Cardiac fibroblast (primary cell): ENCODE measurements at places on chromosomes 12 and 14.

DNA sequence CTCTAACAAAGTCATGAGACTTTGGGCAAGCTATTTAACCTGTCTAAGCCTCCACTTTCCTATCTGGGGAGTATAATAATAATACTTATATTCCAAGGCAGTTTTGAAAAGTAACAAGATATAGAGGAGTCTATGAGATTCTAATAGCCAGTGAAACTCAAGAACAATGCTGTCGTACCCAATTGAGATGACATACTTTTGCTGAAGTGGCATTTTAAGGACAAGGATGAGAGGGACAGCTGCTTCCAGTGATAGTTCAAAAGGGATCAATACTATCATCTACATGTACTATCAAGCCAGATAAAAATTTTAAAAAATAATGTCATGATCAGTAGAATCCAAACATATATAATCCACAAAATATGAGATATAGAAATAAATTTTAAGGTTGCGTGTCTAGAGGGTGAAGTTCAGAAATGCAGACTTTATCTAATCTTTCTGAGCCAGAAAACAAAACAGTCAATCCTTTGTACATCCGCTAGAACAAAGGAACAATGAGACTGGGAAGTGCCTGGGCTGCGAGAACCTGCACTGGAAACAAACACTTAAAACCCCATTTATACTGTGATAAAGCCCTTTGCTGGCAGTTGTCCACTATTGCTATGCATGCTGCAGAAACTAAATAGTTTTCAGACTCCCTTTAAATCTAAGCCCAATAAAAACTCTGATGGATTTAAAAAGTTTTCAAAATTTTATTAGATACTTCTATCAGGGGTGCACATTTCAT lies 38.6 kb downstream of the PTPRB start:
- DNase-seq, result peak; percentile 38

DNA sequence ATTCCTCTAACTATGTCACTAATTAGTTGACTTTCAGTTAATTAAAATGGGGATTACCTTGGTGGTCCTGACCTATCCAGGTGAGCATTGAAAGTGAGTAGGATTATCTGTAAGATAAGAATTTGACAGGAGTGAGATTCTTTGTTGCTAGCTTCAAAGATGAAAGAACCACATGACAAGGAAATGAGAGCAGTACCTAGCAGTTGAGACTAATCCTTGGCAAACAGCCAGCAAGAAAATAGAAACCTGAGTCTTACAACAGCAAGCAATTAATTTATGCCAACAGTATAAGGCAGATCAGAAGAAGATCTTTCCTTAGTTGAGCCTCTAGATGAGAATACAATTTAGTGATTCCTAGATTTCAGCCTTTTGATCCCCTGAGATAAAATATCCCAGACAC lies 1058.4 kb downstream of the LRFN5 start:
- no peak for DNase-seq

- peak; percentile 1 for DNase-seq
Measured at GRCh38 chr12:129605666-129606065, 298.2 kb downstream of the TMEM132D start.

DNA sequence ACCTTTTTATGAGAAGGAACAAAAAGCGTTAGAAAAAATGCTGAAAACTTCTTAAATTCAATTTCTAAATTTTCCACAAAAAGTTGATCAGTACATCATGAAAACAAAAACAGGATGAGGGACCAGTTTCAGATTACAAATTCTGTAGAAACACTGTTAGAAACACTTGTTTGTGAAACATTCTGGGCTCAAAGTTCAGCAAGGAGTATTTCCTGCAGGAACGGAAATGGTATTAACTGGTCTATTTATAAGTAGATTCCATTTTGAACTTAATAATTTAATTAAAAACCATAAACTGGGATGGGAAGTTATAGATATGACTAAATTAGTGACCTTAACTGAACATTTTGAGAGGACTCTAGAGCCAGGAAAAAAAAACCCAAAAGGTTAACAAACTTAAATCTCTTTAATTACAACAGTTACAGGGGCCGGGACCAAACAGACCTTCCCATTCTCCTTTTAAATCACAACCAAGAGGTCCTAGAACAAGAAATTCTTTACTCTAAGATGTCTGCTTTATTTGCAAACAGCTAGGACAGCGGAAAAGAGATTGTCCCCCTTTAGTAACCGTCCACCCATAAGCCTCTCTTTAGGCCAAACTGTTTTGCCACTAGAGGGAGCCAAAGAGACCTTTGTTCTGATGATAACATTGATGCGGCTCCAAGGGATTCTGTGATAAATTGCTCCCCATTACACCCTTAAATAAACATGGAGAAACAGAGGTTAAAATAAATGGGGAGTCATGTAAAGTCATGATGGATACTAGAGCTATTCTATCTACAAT lies 69.0 kb upstream of the RERGL start:
- DNase-seq, result peak; percentile 63

- DNase-seq, result no peak
Measured at GRCh38 chr12:121934309-121934664, 15.9 kb downstream of the CFAP251 start.

DNA sequence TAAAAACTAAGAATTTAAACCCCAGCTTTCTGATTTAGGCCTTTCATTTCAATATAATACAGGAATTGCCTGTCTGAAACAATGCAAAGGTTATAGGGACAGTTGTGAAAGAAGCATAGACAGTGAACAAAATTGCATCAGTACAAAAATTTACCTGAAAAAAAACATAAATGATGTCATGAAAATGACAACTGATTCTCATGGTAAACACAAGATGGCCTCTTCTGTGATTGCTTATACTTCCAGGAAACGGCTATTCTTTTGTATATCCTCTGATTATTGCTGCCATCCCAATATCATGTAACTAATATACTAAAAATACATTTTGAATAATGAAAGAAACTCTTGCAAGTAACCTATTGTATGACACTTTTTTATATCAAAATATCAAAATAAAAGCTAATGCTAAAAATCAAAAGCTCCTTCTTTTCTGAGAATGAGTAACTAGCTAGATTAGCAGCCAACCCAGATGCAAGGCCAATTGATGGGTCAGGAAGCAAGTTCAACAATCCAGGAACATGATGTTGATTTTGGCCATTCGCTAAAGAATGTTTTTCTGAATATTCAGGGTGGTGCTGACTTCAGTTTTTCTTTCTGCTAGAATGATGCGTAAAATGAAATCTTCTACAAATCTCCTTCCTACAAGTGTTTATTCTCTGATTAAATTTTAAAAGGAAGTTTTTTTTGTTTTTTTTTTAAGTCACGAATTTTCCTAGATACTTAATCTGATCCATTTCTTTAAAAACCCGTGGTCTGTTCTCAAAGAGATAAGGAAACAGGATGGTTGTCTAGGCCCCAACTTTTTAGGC lies 83.6 kb downstream of the ALX1 start:
- peak; percentile 17 for DNase-seq

DNA sequence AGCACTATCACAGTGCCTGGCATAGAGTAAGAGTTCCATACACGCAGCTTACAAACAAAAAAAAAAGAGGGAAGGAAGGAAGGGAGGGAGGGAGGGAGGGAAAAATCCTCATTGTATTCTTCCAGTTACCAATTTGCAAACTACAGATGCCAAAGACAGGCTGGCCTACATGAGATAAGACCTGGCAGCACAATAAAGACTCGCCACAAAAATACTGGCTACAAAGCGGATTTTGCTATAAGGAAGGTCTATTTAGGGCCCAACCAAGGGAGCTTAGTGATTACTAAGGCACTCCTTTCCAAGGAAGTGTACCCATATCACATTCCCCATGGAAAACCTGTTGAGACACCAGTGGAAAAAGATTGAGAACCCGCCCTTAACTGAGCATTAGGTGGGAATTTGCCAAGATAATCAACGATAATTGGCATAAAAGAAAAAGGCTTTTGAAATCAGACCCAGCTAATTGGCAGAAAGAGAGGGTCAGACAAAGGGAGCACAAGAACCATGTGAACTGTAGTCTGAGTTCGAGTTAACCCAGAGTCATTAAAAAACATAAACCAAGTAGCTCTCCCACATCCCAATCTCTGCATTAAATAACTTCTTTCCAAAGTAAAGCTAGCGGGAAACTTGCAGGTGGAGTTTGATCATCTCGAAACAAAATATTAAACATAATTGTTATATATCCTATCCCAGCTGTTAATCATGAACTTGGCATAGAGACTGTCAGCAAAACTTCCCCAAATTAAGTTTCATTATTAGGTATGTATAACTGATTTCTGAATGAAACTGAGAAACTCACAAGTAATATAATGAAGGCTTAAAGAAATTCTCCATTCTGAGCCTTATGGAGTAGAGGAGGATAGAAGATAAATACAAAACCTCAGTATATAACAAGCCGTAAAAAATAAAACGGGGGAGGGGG lies 50.1 kb downstream of the PHLDA1 start:
- DNase-seq, result no peak

DNA sequence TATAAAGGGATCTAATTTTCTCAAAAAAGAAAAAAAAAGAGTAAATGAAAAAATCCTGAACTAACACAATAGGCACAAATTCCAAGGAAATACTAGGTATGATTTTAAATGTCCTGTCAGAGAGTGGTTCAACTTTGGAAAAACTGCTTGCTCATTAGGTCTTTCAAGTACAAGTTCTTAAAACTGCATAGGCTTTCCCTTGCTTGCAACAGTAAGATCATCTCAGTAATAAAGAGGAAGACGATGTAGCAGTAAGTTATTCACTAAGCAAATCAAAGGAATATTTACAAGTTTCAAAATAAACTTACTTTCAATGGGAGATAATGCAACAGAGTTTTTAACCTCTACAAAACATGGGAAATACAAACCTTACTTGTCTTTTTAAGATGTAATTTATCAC lies 21.6 kb downstream of the CORO1C start:
- DNase-seq, result no peak

DNA sequence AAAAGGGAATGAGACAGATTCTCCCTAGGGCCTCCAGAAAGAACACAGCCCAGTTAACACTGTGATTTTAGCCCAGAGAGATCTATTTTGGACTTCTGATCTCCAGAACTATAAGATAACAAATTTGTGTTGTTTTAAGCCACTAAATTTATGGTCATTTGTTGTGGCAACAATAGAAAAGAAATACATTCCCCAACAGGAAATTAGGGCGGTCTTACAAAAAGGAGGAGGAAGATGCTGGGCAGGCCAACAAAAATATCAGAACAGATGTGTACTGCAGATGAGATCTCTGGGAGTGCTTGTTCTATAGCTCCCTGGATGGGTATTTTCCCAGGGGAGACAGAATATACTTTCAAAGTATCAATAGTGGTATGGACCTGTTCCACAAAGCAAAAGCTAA lies 32.0 kb upstream of the SOCS2 start:
- peak; percentile 42 for DNase-seq

GRCh38 chr12:67827820-67828383 lies 161.3 kb upstream of the IFNG-AS1 start:
- peak; percentile 82 for DNase-seq

DNA sequence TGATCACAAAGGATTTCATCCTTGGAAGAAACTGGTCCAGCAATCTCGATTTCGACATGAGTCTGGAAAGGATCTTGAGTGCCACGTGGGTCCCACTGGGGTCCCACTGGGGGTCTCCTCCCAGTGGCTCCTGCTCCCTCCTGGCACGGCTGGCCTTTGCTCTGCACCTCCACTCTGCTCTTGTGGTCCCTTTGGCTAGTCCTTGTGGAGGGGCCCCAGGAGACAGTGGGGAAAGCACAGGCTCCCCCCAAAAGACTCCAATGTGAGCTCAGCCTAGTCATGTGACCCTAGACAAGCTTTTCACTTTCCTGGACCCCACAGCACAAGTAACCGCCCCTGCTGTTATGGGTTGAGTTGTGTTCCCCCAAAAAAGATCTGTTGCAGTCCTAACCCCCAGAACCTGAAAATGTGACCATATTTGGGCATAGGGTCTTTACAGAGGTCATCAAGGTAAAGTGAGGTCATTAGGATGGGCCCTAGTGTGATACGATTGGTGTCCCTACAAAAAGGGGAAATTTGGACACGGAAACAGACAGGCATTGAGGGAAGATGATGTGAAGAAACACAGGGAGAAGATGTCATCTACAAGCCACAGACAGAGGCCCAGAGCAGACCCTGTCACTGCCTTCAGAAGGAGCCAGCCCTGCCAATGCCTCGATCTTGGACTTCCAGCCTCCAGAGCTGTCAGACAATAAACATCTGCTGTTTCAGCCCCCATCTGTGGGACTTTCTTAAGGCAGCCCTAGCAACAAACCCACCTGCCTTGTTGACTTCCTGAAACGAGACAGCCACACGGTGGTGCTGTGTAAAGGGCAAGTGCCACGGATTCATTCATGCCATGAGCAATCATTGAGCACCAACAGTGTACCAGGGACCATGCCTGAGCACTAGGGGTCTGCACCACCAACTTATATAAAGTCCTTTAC lies 23.8 kb upstream of the PPP2R5C start:
- no peak for DNase-seq

- DNase-seq, result no peak
Measured at GRCh38 chr12:47851303-47851952, 31.7 kb upstream of the HDAC7 start.

DNA sequence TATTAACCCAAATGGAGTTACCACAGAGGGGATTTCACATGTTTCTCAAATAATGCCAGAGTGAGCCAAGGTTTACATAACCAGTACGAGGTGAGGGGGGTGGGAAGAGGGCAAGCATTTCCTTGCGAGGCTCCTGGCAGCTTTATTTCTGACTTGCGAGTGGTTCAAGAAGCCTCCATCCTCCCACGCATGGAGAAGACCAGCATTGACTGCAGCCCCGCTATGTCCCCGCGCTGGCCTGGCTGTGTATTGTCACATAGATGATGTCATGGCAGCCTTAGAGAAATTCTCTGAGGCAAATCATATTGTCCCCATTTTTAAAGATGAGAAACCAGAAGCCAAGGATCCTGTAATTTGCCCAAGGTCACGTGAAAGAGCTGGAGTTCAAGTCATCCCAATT lies 188.2 kb downstream of the CACNA1C start:
- DNase-seq, result no peak

DNA sequence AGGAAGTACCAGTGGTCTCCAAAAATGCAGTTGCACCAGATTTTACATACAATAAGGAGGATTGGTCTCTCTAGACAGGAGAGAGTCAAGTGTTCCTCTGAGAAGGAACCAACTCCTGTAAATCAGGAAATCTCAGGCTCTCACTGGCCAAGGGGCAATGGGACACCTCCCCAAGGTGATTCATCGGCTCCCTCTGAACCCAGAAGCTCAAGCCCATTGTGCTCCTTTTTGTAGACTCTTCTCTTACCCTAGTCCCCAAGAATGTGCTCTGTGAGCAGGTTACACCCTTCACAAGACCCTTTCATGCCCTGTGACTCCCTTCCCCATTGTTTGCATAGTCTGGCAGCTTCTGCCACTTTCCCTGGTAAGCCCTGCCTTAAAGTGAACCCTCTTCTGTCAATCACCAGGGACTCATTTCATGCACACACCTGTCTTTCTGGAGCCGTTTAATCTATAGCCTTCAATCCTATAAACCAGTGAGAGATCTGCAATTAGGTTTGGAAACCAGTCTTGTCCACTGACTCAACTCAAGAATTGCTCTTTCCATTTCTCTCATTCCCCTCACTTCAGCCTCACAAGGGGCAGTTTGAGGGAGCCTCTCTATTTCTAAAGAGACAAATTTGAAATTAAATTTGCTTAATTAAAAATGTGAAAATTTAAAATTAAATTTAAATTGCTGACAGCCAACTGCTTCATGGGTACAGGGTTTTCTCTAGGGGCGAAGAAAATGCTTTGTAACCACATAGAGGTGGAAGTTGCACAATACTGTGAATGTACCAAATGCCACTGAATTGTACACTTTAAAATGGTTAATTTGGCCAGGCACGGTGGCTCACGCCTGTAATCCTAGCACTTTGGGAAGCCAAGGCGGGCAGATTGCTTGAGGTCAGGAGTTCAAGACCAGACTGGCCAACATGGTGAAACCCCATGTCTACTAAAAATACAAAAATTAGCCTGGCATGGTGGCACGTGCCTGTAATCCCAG lies 38.3 kb upstream of the LTA4H start:
- DNase-seq, result peak; percentile 48

- DNase-seq, result no peak
Measured at GRCh38 chr14:31395572-31396205, 24.7 kb downstream of the HEATR5A start.
